ENCODE measurements at places on chromosomes 1 and 21.

- DNase-seq: no peak
Measured at GRCh38 chr1:232553809-232554208, 76.1 kb downstream of the SIPA1L2 start.

DNA sequence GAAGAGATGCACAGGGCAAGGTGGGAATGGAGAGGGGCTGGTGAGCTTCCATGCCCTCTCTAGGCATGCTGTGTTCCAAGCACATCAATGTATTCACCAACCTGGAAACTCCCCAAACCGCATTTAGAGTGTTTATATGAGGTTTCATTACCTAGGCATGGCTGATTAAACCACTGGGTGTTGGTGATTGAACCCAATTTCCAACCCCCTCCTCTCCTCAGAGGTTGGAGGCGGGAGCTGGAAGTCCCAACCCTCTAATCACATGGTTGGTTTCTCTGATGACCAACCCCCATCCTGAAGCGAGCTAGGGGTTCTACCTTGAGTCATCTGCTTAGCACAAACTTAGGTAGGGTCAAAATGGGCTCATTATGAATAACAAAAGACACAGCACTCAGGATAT lies 3.0 kb upstream of the PPIE start:
- no peak for DNase-seq

DNA sequence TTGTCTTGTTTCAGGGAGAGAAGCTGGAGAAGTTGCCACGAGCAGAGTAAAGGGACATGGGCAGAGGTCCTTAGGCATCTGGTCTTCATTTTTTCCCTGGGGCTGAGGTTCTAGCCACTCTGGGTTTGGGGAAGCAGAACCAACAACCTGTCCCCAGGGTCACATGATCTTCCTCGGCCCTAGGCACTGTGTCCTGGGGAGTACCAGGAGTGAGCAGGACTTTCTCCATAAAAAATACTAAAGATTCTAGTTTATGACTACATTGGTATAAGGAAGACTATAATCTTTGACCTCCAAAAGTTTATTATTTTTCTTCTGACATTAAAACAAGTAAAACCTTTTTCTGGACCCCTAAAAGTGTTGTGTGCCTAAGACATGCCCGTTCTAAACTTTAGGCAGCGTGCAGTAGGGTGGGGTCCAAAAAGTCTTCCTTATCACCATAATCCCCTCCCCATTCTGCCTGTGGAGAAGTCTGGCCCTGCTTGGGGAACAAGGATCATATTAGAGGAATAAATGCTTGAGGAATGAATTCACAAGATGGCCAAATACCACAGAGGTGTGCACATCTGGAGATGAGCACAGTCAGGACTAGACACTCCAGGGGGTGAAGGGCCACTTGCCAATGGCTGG lies 19.3 kb upstream of the IGSF3 start:
- DNase-seq: no peak

DNA sequence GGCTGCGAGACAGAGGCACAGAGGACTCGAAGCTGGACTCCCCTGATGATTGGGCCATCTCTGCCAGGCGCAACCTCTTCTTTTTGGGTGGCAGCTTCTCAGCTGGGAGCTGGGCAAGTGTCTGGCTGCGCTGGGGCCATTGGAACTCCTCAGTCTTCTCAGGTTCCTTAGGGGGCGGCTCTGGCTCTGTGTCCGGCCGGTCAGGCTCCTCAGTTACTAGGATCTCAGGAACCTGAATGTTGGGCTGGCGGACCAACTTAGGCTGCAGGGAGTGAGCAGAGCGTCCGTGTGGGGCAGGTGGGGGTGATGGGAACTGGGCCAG lies 97.5 kb upstream of the EDN2 start:
- DNase-seq: no peak

DNA sequence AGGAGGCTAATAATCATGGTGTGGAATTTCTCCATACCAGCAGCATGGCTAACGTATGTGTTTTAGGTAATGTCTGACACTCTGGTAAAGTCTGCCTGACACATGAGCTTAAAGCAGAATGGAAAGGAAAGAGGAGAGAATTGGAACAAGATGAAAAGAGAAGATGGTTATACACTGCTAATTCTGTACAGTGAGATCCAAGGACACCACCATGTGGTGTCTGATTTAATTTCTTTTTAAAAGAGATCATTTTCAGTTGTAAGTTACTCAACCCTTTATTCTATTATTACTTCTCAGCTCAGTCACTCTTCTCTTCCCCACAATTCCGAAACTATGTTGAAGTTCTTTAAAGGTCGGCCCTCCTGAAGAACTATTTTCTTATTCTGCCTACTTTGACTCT lies 15.6 kb downstream of the PRKAB2 start:
- DNase-seq: no peak

- peak; percentile 39 for DNase-seq
Measured at GRCh38 chr1:27527223-27527889, 37.4 kb upstream of the WASF2 start.

DNA sequence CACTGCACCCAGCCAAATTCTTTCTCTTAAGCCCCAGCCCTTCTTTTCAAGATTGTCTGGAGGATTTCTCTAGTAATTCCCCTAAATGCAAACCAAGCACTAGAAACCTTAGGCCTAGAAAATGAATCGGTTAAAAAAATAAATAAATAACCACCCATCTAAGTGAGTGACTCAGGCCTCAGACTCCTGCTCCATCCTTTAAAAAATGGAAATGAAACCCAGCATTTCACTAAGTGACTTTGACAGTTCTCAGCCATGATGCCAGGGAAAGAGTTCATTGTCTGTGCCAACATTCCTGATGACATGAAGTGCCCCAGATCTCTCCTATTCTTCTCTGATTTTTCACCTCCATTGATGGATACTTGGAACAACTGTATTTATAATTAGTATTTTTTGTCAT lies 415.2 kb upstream of the DAB1 start:
- no peak for DNase-seq

DNA sequence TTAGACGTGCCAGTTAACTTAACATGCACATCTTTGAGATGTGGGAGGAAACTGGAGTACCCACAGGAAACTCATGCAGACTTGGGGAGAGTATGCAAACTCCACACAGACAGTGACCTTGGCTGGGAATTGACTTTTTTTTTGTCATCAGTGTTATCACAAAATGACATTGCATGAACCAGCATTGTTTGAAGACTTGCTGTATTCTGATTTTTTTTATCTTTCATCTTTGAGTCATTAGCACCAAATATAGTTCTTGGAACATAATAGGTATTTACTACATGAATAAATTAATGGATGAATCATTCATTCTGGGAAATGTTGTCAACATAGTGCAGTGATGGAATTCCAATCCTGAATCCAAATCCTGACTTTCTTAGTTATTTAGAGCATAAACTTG lies 77.0 kb downstream of the ATF6 start:
- no peak for DNase-seq

DNA sequence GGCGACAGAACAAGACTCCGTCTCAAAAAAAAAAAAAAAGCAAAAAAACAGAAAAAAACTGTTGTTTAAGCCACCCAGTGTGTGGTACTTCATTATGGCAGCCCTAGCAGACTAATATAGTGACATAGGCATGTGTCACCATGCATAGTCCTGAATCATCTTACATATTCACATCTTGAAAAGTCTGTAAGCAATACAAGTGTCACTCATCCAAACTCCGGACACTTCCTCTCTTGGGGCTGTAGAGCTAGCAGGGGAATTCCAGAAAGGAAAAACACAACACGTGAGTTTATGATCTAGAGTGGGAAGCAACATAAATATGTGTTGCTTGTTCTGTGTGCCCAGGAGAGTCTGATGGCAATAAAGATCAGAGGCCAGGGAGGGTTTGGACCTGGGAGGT lies 81.6 kb upstream of the KCNE2 start:
- DNase-seq: no peak

Measured in endothelial cell (in vitro differentiated cells).